ENCODE measurements at places on chromosomes 12 and 14.

- H3K4me3 ChIP-seq, result no peak overlapping the region
- no peak for DNase-seq
- H3K4me1 ChIP-seq, result no peaks in the 10 kb centered on the region
Observed at GRCh38 chr12:63804746-63805145, 25.0 kb downstream of the RXYLT1 start.

DNA sequence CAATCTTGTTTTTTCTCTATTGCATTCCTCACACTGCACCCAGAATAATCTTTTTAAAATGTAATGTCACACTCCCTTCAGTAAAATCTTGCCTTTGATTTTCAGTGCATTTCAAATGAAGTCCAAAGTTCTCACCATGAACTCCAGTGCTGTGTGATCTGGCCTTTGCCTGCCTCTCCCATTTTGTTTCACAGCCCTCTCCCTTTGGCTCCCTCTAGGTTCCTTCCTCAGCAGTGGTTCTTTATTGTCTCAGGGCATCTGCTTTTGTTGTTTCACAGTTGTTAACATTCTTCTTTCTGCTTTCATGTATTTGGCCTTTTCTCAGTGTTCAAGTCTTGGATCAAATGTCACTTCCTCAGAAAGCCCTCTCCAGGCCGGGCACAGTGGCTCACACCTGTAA is 84.5 kb upstream of the AMN1 start:
- H3K27me3 ChIP-seq, result no peaks in the 10 kb centered on the region
- no peak for DNase-seq
- H3K36me3 ChIP-seq, result no peaks in the 10 kb centered on the region
- peaks cover 7% of the 10 kb centered on the region for H3K4me1 ChIP-seq

DNA sequence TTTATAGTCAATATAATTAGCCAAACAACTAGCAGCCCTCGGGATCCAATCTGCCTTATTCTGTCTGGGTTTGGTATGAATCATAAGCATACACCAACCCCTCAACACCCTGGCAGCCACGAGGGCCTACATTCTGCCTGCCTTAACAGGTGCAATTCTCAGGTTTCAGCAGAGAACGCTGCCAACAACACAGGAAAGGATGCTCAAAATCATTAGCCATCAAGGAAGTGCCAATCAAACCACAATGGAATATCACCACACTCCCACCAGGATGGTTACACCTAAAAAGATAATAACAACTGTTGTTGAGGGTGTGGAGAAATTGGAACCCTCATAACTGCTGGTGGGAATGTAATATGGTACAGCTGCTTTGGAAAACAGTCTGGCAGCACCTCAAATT is 122.8 kb downstream of the TTC7B start:
- no peaks in the 10 kb centered on the region for H3K27me3 ChIP-seq
- H3K36me3 ChIP-seq, result no peaks in the 10 kb centered on the region
- H3K4me3 ChIP-seq, result no peak overlapping the region
- no peak for DNase-seq
- no peak overlapping the region for H3K27ac ChIP-seq
- H3K4me1 ChIP-seq, result peaks cover 4% of the 10 kb centered on the region

DNA sequence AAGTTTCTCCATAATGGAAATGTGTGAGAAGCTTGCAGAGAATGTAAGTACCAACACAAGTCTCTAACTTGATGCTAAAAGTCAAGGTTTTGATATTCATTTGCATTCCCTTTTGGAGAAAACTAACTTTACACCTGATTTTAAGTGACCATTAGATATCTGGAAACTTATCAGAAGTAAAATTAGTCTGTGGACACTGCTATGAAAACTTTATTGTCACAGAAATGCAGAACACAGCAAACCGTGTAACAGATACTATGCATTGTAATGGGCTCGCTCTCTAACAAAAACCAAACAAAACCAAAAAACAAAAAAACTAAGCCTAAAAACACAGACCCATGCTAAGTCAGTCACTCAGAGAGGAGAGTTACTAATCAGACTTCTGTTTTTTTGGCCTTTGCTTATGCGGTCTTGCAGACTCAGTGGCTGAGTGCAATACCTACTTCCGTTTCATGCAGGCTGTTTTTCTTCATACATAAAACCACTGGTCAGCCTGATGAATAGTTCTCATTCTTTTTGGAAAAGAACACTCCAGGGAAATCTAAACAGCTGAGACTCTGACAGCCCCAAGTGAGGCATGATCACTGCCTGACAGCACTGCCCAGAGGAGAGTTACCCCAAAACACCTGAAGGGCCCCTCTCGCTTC is 35.7 kb downstream of the NRDE2 start:
- peaks cover under 1% of the 10 kb centered on the region for H3K4me1 ChIP-seq
- DNase-seq, result no peak
- H3K27me3 ChIP-seq, result no peaks in the 10 kb centered on the region
- H3K4me3 ChIP-seq, result no peak overlapping the region
- H3K36me3 ChIP-seq, result peaks cover 69% of the 10 kb centered on the region

GRCh38 chr14:29804481-29805266 is 123.0 kb downstream of the PRKD1 start:
- no peak for DNase-seq
- H3K4me3 ChIP-seq, result no peak overlapping the region
- no peaks in the 10 kb centered on the region for H3K4me1 ChIP-seq
- H3K36me3 ChIP-seq, result no peaks in the 10 kb centered on the region

GRCh38 chr12:105455261-105455660 is 124.8 kb downstream of the C12orf75 start:
- H3K36me3 ChIP-seq, result no peaks in the 10 kb centered on the region
- no peaks in the 10 kb centered on the region for H3K4me1 ChIP-seq
- DNase-seq, result no peak
- H3K27me3 ChIP-seq, result no peaks in the 10 kb centered on the region

Data from T-cell (primary cell).